WTC11 (cell line): ENCODE measurements at places on chromosomes 7 and 10.

DNA sequence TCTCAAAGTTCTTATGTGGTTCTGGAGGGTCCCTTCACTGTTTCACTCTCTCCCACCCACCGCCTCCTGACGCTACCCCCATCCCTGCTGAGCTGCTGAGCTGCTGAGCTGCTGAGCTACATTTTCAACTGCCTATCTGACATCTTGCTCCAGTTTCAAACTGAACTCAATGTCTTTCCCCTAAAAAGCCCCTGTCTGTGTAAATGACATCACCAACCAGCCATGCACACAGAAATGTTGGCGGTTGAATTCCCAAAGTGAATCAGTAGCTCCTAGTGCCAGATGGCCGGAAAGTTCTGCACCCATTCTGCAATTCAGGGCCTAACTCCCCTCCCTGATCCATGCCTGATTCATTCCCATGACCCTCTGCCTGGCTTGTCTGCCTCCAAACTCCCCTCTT is 71.2 kb downstream of the WNT2 start:
- no peak for DNase-seq

DNA sequence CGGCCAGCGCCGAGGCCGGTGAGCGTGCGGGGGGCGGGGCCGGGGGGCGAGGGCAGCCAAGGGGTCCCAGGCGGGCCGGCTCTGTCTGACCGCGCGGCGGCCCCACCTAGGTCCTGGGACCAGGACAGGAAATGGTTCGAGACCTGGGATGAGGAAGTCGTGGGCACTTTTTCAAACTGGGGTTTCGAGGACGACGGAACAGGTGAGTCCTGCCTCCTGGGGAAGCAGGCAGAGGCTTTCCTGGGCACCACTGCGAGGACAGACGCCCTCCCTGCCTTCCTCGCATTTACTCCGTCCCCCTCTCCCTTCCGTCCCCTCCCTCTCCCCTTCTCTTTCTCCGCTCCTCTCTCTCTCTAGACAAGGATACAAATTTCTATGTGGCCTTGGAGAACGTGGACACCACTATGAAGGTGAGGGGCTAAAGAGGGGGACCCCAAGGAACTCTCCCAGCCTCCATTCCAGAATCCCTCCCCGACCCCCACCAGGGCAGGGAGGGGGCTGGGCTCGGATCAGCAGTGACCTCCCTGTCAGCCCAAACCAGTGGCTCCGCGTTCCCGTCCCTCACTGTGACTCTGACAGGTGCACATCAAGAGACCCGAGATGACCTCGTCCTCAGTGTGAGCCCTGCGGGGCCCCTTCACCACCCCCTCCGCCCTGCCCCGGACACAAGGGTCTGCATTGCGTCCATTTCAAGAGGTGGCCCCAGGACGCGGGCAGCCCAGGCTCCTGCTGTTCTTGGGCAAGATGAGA is 2.6 kb upstream of the MUC12 start:
- peak; percentile 39 for DNase-seq

- DNase-seq: no peak
Measured at GRCh38 chr7:23044581-23044980, 30.7 kb upstream of the HYCC1 start.

DNA sequence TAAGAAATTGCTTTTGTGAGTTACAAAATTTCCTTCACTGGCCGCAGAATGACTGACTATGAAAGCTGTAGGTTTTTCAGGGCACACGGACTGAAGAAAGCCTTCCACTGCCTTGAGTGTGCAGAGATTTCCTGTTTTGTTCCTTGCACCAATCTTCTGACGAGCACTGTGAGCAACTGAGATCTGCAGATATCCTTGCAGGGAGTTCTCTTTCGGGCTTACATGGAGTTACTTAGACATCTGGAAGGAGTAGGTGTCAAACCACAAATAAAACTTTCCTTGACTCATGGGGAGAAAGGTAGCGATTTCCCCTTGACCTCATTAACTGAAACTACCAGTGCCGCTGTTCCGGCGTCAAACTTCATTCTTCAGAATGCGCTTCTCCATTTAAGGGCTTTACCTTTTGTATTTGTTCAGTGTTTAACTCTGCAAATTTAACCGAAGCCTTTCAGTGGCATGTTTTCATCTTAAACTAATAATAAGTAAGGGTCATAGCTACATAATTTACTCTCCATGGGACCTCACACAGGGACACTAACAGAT is 1175.3 kb downstream of the GATA3 start:
- DNase-seq: no peak

DNA sequence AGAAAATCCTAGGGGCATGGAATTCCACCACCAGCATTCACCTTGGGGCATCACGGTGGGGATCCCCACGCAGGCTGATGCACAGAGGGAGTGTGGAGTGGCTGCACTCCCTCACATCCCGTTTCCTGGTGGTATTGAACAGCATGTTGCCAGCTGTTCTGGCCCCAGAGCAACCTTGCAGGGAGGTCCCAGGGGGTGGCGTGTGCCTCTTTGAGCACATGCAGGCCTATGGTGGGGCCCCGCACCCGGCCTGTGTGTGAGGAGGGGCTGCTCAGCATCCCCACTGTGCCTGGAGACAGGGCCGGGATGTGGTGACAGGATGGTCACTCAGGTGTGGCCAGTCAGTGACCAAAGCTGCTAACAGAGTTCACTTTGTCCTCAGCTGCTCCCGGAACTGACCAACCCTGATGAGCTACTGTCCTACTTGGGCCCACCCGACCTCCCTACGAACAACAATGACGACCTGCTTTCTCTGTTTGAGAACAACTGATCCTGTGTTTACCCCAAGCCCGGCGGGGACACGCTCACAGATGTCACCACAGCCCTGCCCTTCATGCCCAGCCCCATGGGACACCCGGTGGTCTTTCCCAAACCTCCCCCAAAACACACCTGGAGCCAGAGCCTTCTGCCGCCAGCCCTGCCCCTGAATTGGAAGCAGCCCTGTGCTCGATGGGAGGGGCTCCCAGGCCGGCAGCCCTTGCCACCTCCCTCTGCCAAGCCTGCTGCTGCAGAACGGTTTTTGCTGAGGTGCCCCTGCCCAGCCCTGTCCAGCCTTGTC is 18.7 kb downstream of the ZMIZ2 start:
- DNase-seq: no peak

GRCh38 chr10:67098461-67098860 is 172.6 kb downstream of the LRRTM3 start:
- no peak for DNase-seq

- DNase-seq: no peak
Measured at GRCh38 chr7:43522406-43523156, 60.3 kb upstream of the STK17A start.

GRCh38 chr10:14736600-14737081 is 38.1 kb downstream of the FAM107B start:
- no peak for DNase-seq

GRCh38 chr7:126608339-126608776 is 644.4 kb downstream of the GRM8 start:
- DNase-seq: peak; percentile 71

- no peak for DNase-seq
Measured at GRCh38 chr10:80686734-80687475, 149.2 kb downstream of the SH2D4B start.

DNA sequence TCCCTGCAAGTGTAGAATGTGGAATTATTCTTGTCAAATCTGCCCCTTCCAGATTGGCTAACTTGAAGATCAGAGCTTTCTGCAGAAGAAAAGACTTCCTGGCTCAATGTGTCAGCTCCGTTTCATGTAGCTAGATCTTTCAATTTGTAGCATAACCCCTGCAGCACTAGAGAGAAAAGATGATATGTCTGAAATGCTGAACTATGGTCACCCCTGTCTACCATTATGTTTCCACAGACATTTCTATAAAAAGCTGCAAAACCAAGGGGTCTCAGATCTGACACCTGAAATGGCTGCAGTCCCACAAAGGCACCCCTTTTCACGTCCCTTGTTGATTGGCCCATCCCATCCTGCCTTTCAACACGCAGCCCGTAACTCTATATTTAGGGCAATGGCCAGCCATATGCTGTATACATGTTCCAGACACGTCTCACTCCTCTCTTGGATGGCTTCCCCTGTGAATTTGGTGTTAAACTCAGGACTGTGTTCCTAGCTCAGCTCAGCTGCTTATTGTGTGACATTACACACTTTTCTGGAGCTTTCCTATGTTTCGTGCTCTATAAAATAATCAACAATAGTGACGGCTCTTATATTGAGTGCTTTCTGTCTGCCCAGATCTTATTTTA is 648.6 kb upstream of the CELF2 start:
- no peak for DNase-seq

GRCh38 chr10:59724098-59724938 is 14.7 kb upstream of the SLC16A9 start:
- DNase-seq: no peak

- DNase-seq: no peak
Measured at GRCh38 chr7:79604841-79605240, 151.4 kb upstream of the MAGI2 start.
